ENCODE measurements at places on chromosomes 12 and 14.

DNA sequence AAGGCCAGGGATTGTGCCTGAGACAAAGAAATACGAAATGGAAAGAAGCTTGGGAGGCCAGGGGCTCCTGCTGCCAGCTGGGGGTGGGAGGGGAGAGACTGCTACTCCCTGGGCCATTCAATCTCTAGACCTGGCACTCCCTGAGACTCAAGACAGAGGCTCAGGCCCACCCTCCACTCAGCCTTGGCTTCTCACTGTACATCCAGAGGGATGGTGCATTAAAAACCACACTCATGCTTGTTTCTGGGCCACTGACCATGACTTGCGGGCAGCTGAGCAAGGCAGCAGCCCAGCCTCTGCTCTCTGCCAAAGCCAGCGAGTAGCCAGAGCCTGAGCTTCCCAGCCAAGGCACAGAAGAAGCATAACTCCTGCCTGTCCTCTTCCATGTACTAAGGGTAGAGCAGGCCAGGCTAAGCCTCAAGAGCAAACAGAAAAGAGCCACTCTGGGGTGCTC is 41.5 kb downstream of the PITPNM2 start:
- DNase-seq, result no peak

DNA sequence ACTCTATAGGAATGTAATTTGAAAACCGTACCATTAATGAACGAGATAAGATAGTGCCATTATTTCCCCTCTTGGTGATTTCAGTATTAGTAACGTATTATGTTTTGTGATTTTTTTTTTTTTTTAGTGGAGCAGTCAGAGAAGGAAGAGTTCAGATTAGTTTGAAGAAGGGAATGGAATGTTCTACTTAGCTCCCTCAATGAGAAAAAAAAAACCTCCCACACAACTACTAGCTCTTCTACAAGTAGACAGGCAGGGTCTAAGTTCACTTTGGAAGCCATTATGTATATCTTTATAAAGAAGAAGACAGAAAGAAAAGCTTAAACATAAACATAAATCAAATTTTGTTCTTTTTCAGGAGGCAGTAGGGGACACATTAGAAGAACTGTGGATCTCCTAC is 27.3 kb downstream of the PNMA1 start:
- DNase-seq, result no peak

DNA sequence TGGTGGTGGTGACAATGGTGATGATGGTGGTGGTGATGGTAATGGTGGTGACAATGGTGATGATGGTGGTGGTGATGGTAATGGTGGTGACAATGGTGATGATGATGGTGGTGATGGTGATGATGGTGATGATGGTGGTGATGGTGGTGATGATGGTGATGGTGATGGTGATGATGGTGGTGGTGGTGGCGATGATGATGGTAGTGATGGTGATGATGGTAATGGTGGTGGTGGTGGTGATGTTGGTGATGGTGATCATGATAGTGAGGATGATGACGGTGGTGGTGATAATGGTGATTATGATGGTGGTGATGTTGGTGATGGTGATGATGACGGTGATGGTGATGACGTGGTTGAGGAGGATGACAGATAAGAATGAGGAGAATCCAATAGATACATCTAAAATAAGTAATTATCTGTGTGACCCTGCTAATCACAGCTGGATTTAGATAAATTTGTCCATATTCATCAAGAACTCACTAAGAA is 170.7 kb upstream of the SFSWAP start:
- DNase-seq, result no peak

GRCh38 chr12:76426160-76426559 is 77.9 kb upstream of the BBS10 start:
- no peak for DNase-seq

GRCh38 chr12:120095736-120096135 is 20.8 kb downstream of the RAB35 start:
- DNase-seq, result no peak

DNA sequence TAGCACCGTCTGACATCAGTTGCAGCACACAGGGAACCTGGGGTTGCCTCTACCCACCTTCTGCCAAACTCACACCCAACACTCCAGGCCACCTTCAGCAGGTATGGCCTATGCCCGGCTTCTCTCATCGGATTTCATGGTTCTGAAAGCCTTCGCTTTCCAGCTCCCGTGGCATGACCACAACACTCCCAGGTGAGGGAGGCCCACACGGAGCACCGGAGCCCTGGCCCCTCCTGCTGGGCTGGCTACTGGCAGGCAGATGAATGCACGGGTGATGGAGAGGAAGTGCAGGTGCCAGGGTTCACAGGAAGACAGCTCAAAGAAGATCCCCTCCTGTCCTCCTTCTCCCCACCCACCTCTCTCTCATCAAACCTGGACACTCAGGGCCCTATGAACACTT is 37.2 kb downstream of the CACNA2D4 start:
- DNase-seq, result no peak

DNA sequence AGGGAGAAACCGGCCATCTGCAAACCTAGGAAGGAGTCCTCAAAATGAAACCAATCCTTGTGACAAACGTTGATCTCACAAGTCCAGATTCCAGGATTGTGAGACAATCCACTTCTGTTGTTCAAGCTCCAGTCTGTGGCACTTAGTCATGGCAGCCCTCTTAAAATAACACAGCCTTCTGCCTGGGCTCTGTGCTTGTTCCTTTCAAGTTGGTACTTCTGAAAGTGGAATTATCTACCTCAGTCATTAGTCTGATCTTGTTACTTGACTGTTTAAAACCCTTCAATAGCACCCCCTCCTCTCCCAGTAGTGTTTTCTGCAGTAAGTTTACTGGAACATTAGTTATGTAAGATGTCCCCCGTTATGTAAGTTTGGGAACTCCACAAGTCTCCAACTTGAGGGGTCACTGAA is 111.0 kb upstream of the HIF1A start:
- DNase-seq, result no peak

- DNase-seq, result no peak
Observed at GRCh38 chr14:81519200-81520011, 14.2 kb downstream of the SEL1L start.

- DNase-seq, result no peak
Observed at GRCh38 chr12:32382226-32382625, 17.1 kb upstream of the FGD4 start.

DNA sequence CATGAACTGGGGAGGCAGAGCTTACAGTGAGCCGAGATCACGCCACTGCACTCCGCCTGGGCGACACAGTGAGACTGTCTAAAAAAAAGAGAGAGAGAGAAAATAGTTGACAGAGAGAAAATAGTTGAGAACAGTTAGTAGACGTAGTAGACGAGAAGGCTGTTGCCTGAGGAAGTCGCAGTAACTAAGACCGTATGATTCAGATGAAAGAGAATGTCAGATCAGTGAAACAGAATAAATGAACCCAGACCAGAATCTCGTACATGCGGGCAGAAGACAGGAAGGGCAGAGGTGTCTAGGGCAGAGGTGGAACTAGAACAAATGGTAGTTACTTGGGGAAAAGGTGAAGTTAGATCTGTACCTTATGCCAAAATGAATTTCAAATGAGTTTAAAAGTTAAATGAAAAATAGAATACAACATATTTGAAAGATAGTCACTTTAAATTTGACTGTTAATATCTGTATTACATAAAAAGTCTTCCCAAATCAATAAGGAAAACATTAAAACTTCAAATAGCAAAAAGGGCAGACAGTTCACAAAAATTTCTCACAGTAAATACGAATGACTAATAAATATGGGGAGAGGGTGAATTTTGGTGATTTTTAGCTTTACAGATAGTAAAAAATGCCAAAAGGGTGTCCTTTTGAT is 17.7 kb downstream of the MDM2 start:
- no peak for DNase-seq

Measured in CD8-positive, alpha-beta T cell (primary cell).